Thoracic aorta endothelial cell (primary cell): ENCODE measurements at places on chromosomes 13 and 19. TPM values are rescaled to one million over a fixed set of nuclear protein-coding genes. Genes with fewer than 3 reads are reported as not detected.

Gene CABP5
- not detected in 2 replicates for total RNA-seq

Gene MEIS3
- total RNA-seq = not detected in 2 replicates

Gene KLK12
- total RNA-seq = not detected in 2 replicates

Gene GSX1
- not detected in 2 replicates for total RNA-seq

Gene KIR2DL4
- not detected in 2 replicates for total RNA-seq

Gene CYP2A6
- total RNA-seq = not detected in 2 replicates

Gene GTPBP3
- 13.0 and 20.0 TPM in 2 replicates for total RNA-seq

Gene PSG2
- not detected in 2 replicates for total RNA-seq

Gene ZNF99
- not detected in 2 replicates for total RNA-seq
